ENCODE measurements at places on chromosomes 13 and 19. TPM values are rescaled to one million over a fixed set of nuclear protein-coding genes. Genes with fewer than 3 reads are reported as not detected.

Gene CEACAM6
- total RNA-seq, result not detected

Gene CEBPA
- total RNA-seq, result 4.7 TPM

Gene OVOL3
- not detected for total RNA-seq

Gene GJA3
- total RNA-seq, result 3.0 TPM

Gene SHD
- not detected for total RNA-seq

Gene LMTK3
- 0.37 TPM for total RNA-seq

Gene ZNF836
- 4.3 TPM for total RNA-seq

GRCh38 chr19:4406626-4407025 is 4.2 kb downstream of the CHAF1A start:
- no peak for DNase-seq

DNA sequence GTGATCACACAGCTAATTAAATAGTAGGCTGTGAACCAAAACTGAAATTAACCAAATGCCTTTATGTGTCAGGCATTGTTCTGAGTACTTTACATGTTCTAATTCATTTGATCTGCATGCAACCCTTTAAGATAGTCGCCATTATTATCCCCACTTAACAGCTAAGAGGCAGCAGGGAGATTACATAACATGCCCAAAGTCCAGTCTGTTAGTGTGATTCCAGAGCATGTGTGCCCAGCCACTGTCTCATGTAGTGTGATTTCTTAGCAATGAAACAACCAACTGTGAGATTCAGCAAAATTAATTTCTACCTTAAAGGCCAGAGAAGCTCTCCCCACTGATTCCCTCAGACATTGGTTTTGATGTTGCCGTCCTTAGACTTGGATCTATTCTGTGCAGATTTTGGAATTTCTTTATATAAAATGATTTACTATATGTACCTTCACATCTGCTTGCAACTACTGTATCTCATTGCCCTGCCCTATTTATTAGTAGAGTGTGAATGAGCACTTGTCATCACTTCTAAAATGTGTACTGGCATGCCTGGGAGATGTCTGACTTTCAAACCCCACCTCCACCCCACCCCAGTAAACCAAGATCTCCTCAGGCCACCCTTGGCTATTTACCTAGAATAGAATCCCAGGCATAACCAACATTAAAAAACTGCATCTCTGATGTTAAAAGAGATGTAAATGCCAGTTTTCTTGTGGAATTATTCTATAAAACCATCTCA is 41.2 kb downstream of the POLR1D start:
- DNase-seq, result no peak

DNA sequence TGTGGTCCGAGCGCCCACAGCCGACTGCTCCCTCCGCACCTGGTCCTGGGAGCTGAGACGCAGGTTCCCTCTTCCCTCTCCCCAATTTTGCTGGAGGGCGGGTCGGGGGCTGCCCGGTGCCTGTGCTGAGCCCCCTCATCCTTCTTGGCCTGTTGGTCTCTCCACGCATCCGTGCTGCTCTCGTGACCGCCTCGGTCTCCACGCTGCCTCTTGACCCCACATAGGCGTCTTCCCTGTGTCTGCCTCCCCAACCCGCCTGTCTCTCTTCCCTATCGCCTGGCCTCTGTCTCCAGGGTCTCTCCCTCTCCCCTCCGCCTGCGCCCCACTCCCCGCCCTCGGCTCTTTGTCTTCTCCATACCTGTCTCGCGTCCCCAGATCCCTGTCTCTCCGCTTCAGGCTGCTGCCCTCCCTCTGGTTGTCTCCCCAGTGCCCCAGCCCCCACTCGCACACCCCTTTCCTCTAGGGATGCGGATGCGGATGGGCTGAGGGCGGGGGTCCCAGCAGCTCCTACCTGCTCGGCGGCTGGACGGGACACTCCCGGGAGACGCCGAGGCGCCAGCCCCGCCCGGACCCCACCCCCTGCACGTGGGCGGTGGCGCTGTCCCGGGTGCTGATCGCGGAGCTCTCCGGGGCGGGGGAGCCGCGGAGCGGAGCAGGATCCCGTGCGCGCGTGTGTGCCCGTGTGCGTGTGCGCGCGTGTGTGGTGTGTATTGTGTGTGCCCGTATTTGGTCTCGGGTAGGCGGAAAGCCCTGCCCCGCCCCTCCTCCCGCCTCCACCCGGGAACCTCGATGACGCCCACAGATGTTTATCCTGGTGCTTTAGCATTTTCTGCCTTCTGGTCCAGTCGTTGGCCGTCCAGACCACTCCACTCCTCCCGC is at the start of gene SYT5:
SYT5 (minus strand) TSS at position 684 of the 879 bp plus-strand sequence. CDS start 1,248 bp downstream, outside the sequence.
- DNase-seq, result peak; percentile 51

GRCh38 chr19:28427376-28428083 is 785.4 kb downstream of the UQCRFS1 start:
- DNase-seq, result no peak

DNA sequence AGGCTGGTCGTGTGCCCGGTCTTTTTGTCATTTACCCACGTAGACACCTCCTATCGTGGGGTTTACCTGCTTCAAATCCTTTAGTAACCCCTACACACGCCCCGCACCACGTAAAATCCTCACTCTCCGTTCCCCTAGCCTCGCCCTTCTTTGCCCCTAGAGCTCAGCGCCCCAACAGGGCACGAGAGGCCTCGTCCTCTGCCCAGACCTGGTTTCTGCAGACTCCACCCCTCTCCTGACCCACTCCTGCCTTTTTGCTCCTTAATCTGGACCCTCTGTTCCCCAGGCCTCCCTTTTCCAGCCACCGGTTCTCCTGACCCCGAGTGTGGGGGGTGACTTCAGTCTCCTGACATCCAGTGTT is 412 bp downstream of the ZNF528 start:
- no peak for DNase-seq

DNA sequence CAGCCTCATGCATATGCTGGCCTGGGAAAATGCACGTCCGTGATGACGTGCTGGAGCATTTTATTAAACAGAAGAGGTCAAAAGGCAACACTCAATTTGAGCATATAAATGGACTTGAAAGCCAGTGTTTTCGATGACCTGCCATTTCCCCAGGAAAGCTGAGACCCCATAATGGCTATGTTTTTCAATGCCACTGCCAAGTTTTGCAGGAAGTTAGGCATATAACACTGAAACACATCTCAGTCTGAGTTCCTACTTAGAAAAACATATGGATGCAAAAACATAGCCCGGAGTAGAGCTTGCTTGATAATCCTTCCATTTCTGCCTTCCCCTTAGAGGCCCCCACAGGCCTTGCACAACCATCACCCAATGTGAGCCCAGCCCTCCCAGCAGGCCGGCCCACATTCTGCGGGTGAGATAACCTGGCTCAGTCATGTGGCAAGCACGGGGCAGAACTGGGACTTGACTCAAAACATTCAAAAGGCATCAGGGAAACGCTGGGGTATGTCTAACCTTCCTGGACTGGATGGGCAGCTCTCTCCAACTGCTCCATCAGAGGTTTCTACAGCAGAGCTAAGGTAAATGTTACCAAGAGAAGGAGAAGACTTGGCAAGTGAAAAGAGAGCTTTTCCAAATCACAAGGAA is 24.9 kb downstream of the EPS15L1 start:
- peak; percentile 63 for DNase-seq

DNA sequence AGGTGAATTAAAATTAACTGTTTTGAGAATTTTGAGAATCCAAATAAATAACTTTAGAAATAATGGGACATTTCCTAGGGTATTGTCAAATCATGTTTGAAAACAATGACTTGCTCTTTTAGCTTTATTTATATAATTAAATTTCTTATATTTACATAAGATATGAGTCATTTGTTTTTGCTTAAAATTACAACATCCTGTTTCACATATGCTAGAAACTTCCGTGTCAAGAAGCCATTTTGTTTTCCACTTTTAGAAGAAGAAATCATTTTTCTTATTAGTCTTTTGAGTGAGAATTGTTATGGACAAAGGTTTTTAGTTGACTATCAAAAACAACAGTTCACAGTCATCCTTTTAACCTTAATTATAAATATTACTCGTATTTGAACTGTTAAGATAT is 48.2 kb downstream of the DPY19L3 start:
- peak; percentile 27 for DNase-seq

GRCh38 chr13:46022481-46022880 is 30.1 kb downstream of the ZC3H13 start:
- no peak for DNase-seq

GRCh38 chr19:22144394-22144793 is 52.4 kb downstream of the ZNF676 start:
- peak; percentile 30 for DNase-seq

- DNase-seq, result no peak
Measured at GRCh38 chr13:61350341-61350740, 65.3 kb downstream of the PCDH20 start.

- no peak for DNase-seq
Measured at GRCh38 chr19:13208672-13209483, 58.7 kb downstream of the IER2 start.

DNA sequence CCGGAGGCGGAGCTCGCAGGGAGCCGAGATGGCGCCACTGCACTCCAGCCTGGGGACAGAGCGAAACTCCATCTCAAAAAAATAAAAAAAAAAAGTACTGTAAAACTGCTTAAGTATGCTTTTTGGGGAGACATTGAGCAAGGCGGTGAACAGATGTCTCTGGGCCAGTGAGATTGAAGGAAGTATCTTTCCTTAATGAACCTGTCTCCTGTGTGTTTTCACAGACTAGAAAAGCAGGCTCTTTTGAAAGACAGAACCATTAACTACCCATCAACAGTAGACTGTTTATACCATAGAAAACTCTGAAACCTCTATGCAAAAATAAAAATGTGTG is 1.5 kb upstream of the ECH1 start:
- DNase-seq, result no peak

DNA sequence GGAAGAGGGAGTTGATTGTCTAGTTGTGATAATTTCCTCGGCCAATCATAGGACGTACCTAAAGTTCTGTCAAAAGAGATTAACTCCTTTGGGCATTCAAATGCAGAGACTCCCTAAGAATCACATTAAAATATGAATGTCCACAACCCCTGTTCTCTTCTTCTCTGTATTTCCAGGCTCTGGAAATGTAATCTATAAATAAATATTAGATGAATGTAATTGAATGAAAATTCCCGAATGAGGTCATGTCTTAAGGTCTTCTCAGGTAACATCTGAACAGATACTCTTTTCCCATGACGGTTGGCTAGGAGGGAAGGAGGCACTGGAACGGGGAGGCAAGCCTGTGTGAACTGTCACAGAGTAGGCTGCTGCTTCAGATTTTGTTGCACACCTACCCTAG is 145.2 kb downstream of the OXGR1 start:
- DNase-seq, result no peak

DNA sequence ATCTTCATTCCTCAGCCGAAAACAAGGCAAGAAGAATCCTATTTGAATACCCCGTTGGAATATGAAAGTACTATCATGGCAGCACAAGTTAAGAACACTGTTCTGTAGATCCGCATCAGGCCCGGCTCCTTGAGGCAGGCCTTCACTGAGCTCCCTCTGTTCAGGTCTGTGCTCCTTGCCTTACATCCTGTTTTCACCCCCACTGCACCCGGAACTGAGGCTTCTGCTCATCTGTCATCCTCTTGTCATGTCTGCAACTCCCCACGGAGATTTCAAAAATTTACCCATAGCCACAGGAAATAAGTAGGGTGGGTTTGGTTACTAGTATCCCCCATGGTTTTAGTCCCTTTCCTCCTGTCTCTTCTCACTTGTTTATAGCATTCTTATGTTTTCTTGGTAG is 861.9 kb downstream of the GPC5 start:
- DNase-seq, result no peak

GRCh38 chr19:44643605-44644401 is at the start of gene PVR:
Gene PVR, plus strand, starts transcription at chr19:44643910. Its CDS starts 187 bp downstream, at chr19:44644097.
- DNase-seq, result peak; percentile 82

- no peak for DNase-seq
Measured at GRCh38 chr13:62432906-62433305, 1017.3 kb upstream of the PCDH20 start.

DNA sequence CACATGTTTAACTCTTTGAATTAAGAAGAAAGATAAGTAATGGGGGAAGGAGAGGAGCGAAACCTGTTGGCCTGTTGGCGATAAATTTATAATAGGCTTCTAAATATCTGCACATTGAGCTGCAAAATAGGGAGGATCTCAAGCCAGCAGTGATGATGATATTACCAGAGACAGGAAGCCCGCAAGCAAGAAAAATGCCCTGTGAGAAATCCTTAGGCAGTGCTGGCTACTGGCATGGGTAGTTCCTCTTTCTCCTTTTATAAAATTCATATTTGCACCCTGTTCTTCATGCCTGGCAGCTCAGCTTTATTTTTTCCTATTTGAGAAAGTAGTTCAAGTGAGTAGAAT is 858 bp upstream of the USP12 start:
- peak; percentile 28 for DNase-seq

DNA sequence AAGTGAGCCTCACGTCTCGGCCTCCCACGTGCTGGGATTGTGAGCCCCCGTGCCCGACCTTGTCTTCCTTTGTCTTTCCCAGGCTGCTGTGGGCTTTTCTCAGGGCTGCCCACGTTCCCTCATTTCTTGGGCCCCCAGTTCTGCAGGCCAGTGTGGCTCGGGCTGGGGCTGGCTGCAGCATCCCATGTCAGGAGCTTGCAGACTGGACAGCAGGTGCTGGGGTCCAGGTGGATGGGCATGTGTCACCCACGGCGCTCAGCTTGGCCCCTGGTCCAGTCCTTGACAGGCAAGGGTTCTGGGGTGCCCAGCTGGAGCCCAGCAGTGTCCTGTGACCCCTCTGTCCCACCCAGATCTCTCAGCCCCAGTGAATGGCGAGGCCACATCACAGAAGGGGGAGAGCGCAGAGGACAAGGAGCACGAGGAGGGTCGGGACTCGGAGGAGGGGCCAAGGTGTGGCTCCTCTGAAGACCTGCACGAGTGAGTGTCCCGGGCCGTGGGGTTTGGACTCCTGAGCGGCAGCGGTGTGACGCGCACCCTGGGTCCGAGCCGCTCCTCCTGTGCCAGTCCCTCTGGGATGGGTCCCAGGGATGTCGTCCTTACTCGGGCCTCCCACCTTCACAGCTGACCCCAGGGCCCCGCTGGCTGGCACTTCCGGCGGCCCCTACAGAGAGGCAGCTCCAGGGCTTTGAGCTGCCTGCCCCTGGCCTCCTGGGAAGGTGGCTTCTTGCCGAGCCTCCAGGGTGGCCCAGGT is 17.3 kb downstream of the PLIN4 start:
- DNase-seq, result no peak
